ENCODE measurements at places on chromosomes 5 and 9.

GRCh38 chr5:104538734-104539133 is 976.1 kb upstream of the NUDT12 start:
- DNase-seq = no peak

GRCh38 chr5:54619731-54620130 is 102.2 kb downstream of the SNX18 start:
- no peak for DNase-seq

- DNase-seq = no peak
Measured at GRCh38 chr5:166926138-166926537, 1365.3 kb upstream of the WWC1 start.

- no peak for DNase-seq
Measured at GRCh38 chr5:139386050-139386438, 2.9 kb upstream of the SLC23A1 start.

GRCh38 chr5:41869724-41870626 is at the start of gene OXCT1:
Gene OXCT1, minus strand, starts transcription at chr5:41870425. Its CDS starts 67 bp downstream, at chr5:41870358.
- peak; percentile 86 for DNase-seq

DNA sequence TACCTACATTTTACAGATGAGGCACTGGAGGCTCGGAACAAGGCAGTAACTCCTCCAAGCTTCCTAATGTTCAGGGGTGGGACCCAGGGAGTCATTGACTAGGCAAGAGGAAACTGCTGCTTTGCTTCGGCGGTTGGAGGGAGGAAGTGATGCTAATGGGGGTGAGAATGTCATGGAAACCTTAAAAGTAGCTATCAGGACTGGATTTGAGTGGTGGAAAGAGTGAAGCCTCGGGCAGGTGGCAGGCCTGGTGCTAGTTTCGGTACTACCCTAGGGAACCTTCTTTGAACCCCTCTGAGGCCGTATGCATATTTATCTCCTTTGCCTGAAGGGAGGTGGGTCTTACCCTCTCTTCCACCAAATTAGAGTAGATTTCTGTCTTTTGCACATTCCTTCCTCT is 1.6 kb downstream of the BSPRY start:
- peak; percentile 12 for DNase-seq

GRCh38 chr9:101514071-101514470 is 19.6 kb upstream of the RNF20 start:
- DNase-seq = no peak

GRCh38 chr5:63127054-63127453 is 548.4 kb downstream of the LRRC70 start:
- no peak for DNase-seq

All from stimulated activated CD4-positive, alpha-beta T cell treated with anti-CD3 and anti-CD28 coated beads, Interleukin-4, amount 100 ng/mL, for 48 hours (primary cell).